GM13976 (cell line): ENCODE measurements at places on chromosomes 7 and 10.
A peak's percentile ranks its signal among the peaks of the same experiment; 100 is the strongest.

- DNase-seq: no peak
Measured at GRCh38 chr7:28041508-28042314, 138.9 kb downstream of the JAZF1 start.

GRCh38 chr10:70137135-70137534 is 4.5 kb upstream of the AIFM2 start:
- DNase-seq: no peak

DNA sequence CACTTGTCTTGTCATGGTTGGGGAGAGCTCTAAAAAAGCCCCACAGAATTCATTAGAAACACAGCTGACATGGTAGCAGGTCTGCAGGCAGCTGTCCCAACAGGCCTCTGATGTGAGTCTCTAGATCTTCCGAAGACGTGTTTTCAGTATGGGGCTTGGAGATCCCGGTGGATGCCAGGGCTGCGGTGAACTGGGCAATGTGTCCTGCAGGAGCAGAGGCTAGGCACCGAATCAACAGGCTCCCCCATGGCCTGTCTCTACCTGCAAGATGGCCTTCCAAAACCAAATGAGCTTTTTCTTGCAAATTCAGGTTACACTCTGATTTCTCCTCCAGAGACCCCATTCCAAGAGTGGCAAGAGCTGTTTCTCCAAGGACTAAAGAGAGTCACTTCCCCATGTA is 2.9 kb downstream of the CPXM2 start:
- no peak for DNase-seq

DNA sequence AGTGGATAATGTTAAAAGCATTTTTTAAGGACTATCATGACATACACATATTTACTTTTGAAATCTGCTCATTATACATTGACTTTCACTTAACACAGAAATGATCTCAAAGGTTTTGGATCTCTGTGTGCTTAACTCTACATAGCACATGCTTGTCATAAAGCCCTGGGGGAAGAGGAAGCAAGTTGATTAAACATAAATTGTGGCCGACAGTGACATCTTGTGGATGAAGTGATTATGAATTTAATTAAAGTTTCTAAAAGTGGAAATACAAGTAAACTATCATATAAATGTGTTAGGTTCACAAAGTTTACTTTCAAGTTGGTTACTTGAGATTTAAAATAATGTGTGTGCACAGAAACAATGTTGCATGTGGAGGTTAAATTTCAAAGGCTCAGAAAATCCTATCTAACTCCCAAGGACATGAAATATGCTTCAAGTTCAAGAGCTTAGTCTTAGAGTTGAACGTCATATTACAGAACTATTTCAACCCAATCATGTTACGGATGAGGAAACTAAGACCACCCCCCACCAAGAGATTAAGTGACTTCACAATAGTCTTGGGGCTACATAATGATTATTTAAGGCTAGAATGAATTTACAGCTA is 1247.8 kb downstream of the GATA3 start:
- DNase-seq: peak; percentile 26

GRCh38 chr10:33215154-33215553 is 119.3 kb downstream of the NRP1 start:
- DNase-seq: no peak

GRCh38 chr10:19546224-19546623 is 270.0 kb upstream of the PLXDC2 start:
- no peak for DNase-seq

- DNase-seq: peak; percentile 63
Measured at GRCh38 chr7:47588704-47589225, 6.9 kb upstream of the TNS3 start.

- DNase-seq: no peak
Measured at GRCh38 chr7:72435366-72435765, 23.2 kb upstream of the CALN1 start.

- DNase-seq: no peak
Measured at GRCh38 chr7:120926943-120927346, 23.6 kb upstream of the ING3 start.

- DNase-seq: no peak
Measured at GRCh38 chr7:66206934-66207240, 1.8 kb downstream of the TPST1 start.

GRCh38 chr7:90025771-90026170 is 128.5 kb upstream of the STEAP1 start:
- no peak for DNase-seq

DNA sequence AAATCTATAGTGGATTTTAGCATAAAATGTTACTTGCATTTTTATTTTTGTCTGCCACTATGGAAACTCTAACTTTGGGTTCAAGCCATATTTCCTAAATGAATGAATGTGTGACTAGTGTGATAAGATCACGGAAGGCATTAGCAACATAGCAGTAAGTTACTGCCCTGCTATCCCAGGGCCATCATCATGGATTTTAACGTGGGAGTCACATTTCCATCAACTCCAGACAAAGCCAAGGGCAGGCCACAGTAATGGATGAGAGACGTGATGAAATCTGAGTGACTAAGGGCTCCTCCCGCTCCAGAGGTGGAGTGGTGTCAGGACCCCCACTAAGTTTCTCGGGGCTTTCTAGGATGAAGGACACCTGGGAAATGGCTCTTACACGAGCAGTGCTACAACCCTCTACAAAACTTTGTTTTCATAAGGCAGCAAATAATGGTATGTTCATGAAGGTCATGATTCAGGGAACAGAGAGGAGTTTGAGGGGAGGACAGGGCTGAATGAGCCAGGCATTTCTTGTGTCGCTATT is 34.3 kb downstream of the C10orf120 start:
- DNase-seq: no peak

GRCh38 chr10:46518028-46518725 is 38.3 kb downstream of the GPRIN2 start:
- DNase-seq: no peak

- no peak for DNase-seq
Measured at GRCh38 chr10:58023341-58024073, 244.2 kb downstream of the IPMK start.

GRCh38 chr10:72061930-72062329 is 26.4 kb downstream of the SPOCK2 start:
- no peak for DNase-seq

DNA sequence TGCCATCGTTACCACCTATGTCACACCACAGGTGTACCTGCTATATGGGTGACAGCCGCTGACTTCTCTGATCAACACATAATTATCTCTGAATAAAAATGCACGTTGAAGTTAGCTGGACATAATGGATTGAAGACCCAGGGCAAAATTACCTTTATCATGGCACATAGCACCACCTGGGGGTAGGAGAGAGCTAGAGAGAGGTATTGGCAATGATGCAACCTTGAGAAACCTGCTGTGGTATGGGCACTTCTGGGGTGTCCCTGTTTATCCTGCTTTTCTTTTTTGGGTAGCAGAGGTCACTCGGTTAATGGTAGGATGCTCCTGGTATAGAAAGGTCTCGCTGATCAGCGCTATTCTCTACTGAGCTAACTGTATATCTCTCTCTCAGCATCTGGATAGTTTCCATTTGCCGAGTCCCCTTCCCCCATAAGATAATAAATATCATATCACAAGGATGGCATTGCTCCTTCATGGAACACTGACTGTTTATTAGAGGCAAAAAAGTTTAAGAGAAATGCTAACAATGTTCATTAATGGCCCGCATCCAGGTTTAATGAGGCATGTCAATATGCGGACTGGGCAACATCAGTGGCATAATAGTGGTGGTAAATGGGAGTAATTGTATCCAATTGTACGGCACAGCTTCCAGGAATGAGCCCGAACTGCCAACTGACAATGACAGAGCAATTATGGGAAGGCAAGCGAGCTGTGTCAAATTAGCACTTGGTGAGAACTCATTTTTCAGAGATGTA is 323.1 kb downstream of the TFEC start:
- no peak for DNase-seq

DNA sequence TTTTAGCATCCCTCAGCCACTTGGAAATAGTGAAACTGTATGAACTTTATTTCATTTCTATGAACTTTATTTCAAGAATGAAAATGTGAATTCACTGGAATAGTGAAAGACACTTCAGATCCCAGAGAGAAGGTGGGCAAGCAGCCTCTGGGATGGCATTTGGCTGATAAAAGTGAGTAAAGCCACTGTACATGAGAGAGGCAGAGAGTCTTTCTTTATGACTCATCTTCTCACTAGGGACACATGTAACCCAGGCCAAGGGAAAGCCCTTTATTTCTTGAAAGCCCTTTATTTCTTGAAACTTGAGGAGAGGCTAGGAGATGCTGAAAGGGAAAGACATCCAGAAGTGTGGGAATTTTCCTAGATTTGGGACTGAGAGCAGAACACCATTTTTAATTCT is 148.9 kb upstream of the SMIM30 start:
- DNase-seq: no peak

- no peak for DNase-seq
Measured at GRCh38 chr7:92092210-92092609, 42.1 kb downstream of the CYP51A1 start.

- no peak for DNase-seq
Measured at GRCh38 chr10:105073999-105074398, 432.9 kb downstream of the SORCS3 start.

GRCh38 chr10:60757420-60757895 is 20.8 kb upstream of the CDK1 start:
- no peak for DNase-seq

DNA sequence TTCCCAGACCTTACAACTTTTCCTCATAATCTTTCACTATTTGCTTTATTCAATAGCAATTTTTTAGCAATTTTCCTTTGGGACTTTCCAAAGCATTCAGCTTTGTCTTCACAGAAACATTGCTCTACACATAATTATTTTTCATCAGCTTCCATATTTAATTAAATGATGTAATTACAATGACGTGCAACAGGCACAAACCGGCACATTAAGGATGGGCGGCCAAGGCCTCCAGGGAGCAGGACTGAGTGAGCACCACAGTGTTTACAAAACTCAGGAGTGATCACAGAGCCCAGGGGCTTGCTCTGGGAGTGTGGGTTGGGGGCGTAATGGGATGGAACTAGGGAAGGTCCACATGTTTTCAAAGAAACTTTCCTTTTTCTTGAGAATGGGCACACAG is 69.8 kb downstream of the MAD1L1 start:
- DNase-seq: no peak

GRCh38 chr10:116774728-116775151 is 32.4 kb upstream of the HSPA12A start:
- DNase-seq: no peak

GRCh38 chr7:54697659-54698186 is 61.3 kb downstream of the SEC61G start:
- no peak for DNase-seq

- no peak for DNase-seq
Measured at GRCh38 chr7:17986851-17987250, 40.8 kb downstream of the PRPS1L1 start.

- no peak for DNase-seq
Measured at GRCh38 chr7:138796038-138796615, 1.7 kb upstream of the TMEM213 start.

DNA sequence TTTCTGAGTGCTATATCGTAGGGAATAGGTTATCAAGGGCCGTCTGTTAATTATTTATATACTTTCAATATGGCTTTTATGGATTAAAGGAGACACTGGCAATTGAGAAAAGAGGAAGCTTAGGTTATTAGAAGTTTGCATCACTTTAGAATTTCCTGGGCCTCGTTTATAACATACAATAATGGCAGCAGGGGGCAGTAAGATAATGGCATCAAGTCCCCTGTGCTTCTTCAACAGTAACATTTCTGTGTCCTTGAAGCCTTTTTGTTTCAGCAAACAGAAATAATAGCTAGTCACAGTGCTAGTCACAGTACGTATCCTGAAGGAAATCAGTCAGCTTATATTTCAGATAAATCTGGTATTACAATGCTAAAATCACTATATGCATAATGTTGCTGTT is 41.9 kb downstream of the SPAM1 start:
- DNase-seq: no peak

DNA sequence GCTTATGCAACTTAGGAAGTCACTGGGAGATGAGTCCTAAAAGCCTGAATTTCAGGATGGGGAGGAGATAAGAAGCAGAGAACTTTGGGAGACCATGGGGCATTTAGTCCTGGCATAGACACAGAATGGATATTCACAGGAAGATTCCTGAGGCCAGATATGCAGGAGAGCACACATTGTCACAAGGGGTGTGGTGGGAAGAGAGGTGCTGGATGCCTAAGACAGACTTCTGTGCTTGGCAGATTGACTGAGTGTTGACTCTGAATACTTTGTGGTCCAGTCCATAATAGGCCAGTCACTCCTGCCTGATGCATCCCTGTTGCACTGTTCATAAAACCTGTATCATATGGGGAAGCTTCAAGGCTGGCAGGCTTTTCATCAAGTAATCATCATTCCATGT is 18.5 kb downstream of the SRI start:
- no peak for DNase-seq

- no peak for DNase-seq
Measured at GRCh38 chr7:130922206-130923112, 188.5 kb upstream of the KLF14 start.
